ENCODE measurements at places on chromosomes 3 and 15.

- no peak for DNase-seq
These were observed 229.2 kb downstream of the CLSTN2 start for GRCh38 chr3:140164156-140164555.

DNA sequence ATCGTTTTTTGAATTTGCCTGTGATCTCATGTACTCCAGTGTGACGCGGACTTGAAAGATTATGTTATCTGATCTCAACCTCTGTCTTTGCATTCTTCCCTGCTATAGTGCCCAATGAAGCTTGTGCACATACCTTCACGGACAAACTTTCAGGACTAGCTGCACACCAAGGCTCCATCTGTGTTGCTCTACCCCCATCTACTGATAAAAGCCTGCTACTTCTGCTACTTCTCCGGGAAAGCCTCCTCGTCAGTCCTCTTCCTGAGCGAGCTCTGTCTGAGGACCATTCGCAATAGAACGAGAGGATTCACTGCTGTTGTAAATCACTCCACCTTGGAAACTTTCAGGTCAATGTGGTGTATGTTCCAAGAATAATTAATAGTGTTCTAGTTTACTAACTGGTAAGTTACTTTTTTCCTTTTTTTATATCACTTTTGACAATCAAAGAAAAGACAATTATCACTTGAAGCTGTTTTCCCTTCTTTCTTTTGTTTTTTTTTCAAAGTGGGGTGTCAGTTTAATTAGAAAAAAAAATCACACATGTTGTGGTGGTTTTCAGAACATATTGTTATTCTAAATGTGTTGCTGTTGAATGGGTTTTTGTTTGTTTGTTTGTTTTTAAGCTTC, 217.6 kb downstream of the ARRDC4 start:
- DNase-seq: no peak

GRCh38 chr15:28165791-28166190, 66.7 kb upstream of the OCA2 start:
- DNase-seq: no peak

DNA sequence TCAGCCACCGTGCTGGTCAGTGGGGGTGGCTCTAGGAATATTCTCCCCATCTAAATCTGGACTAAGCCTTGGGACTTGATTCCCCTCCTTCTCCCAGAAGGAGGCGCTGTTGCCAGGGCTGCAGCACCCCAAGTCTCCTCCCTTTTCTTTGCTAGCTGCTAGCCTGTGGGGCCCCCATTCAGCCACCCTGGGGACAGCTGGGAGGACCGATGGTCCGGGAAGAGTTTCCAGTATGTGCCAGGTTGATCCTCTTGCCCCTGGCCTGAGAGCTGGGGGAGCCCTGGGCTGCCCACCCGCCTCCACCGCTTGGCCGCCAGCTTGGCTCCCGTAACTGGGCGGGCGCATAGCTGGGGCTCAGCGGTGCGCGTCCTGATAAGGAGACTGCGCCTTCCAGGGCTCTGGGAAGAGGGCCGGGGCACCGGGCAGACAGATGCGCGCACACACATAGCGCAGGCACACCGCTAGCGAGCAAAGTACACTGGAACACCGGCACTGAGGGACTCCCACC, 4.2 kb downstream of the SMAD6 start:
- no peak for DNase-seq

- no peak for DNase-seq
These were observed 28.0 kb upstream of the TIMP4 start for GRCh38 chr3:12186515-12187286.
